ENCODE measurements at places on chromosomes 5 and 9.

GRCh38 chr5:129506950-129507349 lies 46.9 kb downstream of the ADAMTS19 start:
- DNase-seq: no peak

DNA sequence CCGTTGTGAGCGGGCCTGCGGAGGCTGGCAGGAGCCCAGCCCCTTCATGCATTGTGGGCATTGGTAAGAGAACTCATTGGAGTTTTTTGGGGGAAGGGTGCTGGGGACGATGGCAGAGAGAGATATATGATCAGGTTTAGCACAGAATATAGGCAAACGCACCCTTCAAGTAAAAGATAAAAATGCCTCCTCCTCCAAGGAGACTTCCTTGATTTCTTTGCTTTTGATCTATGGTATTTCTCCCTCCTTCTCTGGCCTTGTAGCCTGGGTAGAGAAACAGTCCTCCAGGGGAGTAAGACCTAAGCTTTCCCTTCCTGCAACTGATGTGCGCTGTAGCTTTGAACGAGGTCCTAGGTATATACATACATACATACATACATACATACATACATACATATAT lies 960 bp upstream of the PPARGC1B start:
- no peak for DNase-seq

GRCh38 chr5:72041654-72042053 lies 65.6 kb upstream of the MAP1B start:
- no peak for DNase-seq

DNA sequence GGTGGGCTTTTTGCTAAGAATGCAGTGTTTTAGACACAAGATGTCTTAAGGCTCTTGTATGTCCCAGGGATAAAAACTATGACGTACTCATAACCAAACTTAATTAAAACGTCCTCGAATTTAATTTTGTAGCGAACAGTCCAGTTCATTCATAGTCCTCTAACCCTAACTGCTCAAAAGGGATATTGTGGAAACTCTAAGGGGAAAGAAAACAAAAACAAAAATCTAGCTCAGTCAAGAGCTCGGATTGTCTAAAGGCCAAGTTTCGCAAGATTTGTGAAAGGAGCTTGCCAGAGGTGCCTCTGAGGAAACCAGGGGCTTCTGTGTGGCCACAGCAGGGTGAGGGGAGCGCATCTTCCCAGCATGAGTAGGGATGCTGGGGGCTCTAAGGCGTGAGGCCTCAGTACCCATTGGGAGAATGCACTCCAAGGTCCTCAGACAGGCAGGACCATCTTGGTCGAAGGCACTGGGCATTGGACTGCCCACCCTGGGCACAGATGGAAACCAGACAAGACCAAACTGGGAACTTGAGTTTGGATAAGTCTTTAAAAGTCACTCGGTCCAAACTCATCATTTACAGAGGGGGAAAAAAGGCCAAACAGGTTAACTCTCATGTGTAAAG lies 71.8 kb downstream of the PRRT1B start:
- no peak for DNase-seq

DNA sequence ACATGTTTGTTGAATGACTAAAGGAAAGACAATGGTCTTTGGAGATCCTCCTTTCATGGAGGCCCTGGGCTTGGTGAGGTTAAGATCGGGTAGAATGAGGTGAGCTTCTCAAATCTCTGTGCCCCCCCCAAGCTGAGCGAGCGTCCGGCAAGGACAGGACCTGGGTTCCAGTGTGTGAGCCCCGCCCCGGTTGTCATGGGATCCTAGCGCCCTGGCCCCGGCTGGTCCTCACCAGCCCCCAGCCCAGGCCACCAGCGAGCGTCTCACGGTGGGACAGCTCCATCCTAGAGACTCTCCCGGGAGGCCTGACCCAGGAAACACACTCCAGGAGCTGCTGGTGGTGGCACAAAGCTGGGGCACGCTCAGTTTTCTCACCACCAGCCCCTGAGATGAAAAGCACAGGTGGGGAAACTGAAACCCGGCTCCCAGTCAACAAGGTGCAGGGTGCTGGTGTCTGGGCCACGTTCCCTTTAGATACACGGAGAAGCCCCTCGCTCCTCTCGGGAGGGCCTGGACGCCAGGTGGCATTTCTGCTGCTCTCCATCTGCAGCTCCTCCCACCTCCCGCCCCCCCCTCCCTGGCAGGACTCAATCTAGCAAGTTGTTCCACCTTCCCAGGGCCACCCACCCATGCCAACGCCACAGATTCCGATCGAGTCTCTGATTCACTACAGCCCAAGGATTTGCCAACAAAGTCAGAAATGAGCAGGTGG lies 131.3 kb upstream of the PPP1R26 start:
- DNase-seq: no peak

- DNase-seq: no peak
These were observed 38.6 kb downstream of the ELOVL7 start for GRCh38 chr5:60805463-60805862.

- no peak for DNase-seq
These were observed 3.6 kb upstream of the RGS7BP start for GRCh38 chr5:64502196-64502595.

- DNase-seq: no peak
These were observed 880 bp upstream of the PTPDC1 start for GRCh38 chr9:94083384-94083783.

- DNase-seq: no peak
These were observed 58.3 kb upstream of the NXNL2 start for GRCh38 chr9:88476491-88477271.

DNA sequence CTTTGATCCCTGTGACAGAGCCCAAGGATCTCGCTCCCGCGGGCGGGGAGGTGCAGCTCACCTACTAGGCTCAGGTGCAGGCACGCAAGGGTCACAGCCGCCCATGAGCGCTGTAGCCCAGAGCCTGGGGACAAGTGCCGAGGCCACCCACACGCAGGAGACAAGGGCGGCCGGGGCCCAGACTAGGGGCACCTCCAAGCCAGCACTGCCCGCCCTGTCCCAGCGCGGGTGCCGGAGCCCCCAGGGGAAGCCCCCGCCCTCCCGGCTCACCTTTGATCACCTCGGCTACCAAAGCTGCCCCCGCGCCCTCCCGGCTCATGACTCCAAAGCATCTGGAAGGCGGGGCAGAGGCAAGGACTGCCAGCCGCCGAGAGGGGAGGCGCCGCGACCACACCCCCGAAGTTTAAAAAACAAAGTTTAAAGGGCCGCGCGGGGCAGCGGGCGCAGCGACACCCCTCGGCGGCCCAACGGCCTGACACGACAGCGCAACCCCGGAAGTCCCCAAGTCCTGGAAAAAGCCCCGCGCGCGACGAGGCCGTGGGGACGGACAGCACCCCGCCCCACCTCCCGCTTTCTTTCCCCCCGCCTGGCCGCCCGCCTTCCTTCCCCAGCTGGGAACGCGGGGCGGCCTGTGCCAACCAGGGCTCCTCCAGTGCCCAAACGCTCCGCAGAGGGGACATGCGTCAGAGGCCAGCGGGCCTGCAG lies 53.0 kb downstream of the CDC14B start:
- DNase-seq: peak; percentile 75
